ENCODE measurements at places on chromosomes 6 and 20. TPM values are rescaled to one million over a fixed set of nuclear protein-coding genes. Genes with fewer than 3 reads are reported as not detected.

The KIAA1755 gene
- 2.8 TPM for total RNA-seq

- peaks cover 39% of the 10 kb centered on the region for H3K36me3 ChIP-seq
- H3K4me3 ChIP-seq: no peak overlapping the region
- H3K27ac ChIP-seq: no peak overlapping the region
- peaks cover 5% of the 10 kb centered on the region for H3K4me1 ChIP-seq
These were observed 9.1 kb downstream of the MICA start for GRCh38 chr6:31412506-31412905.

GRCh38 chr6:45812922-45813321, 202.7 kb downstream of the CLIC5 start:
- no peak overlapping the region for H3K4me3 ChIP-seq
- H3K27ac ChIP-seq: no peak overlapping the region
- peaks cover 3% of the 10 kb centered on the region for H3K27me3 ChIP-seq

DNA sequence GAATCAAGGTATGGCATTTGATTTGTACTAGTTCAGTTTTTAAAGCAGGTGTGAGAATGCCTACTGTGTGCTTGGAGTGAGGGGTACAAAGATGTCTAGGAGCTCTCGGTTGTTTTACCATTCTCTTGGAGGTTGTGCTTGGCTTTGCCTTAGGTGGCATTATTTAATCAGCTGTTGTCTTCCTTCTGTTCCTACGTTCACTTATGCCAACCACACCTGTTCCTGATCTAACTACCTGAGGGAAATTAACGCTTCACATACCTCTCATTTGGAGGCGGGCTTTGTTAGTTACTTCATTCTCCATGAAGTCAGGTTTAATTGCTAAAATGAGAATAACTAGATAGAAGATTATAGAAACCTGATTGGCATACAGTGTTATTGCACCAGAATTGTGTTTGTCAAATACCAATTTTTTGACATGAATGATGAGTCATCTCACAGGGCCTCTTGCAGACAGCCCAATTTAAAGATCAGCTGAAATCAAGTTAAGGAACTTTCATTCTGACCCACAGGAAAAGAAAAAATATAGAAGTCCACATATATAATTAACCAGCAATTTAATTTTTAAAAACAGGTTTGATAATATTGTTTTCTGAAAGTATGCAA, 24.8 kb upstream of the PBOV1 start:
- H3K4me1 ChIP-seq: no peaks in the 10 kb centered on the region
- no peak overlapping the region for H3K4me3 ChIP-seq
- no peak for DNase-seq

DNA sequence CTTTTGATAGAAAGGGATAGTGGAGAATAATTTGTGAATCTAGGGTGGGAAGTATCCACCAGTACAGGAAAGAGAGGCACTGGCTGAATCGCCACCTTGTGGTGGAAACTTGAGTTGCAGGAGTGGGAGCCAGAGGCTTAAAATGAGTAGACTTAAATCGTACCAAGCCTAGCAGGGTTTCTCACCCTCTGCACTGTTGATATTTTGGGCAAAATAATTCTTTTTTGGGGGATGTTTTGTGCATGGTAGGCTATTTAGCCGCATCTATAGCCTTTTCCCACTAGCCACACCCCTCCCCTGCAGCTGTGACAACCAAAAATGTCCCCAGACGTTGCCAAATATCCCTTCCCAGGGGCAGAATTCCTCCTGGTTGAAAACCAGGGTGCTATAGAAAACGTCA, 119.1 kb downstream of the DHX35 start:
- no peak overlapping the region for H3K4me3 ChIP-seq
- H3K27me3 ChIP-seq: peaks cover 3% of the 10 kb centered on the region
- H3K4me1 ChIP-seq: no peaks in the 10 kb centered on the region

DNA sequence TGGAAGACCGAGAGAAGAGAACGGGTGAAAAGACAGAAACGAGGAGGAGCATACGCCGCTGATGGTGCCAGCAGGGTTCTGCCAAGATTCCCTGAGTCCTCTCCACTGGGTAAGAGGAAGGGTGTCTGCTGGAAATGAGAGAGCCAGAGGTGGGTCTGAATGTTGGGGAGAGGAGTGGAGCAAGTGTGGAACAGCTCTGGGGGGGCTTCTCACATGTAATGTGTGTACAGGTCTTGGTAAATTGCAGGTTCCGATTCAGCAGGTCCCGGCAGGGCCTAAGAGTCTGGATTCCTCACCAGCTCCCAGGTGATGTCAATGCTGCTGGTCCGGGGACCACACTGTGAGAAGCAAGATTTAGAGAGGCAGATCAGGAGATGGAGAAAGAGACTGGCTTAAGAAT, 1.5 kb upstream of the EBF4 start:
- no peaks in the 10 kb centered on the region for H3K36me3 ChIP-seq
- H3K4me1 ChIP-seq: no peaks in the 10 kb centered on the region

- no peaks in the 10 kb centered on the region for H3K4me1 ChIP-seq
- no peaks in the 10 kb centered on the region for H3K27me3 ChIP-seq
- no peak for DNase-seq
- H3K27ac ChIP-seq: no peak overlapping the region
- H3K36me3 ChIP-seq: no peaks in the 10 kb centered on the region
- H3K4me3 ChIP-seq: no peak overlapping the region
These were observed 101.4 kb downstream of the BMP2 start for GRCh38 chr20:6868861-6869260.

DNA sequence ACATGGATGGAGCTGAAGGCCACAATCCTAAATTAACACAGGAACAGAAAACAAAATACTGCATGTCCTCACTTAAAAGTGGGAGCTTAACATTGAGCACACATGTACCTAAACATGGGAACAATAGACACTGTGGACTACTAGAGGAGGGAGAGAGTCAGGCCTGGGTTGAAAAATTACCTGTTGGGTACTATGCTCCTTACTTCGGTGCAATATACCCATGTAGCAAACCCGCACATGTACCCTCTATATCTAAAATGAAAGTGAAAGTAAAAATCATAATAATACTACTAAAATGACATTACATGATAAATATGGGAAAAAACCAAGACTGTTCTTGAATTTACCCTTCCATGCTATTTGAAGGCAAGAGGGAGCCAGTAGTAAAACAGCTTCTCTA, 1273.8 kb upstream of the ADGRB3 start:
- H3K27me3 ChIP-seq: no peaks in the 10 kb centered on the region
- no peak overlapping the region for H3K27ac ChIP-seq
- no peak for DNase-seq
- H3K4me3 ChIP-seq: no peak overlapping the region
- no peaks in the 10 kb centered on the region for H3K36me3 ChIP-seq
- H3K4me1 ChIP-seq: no peaks in the 10 kb centered on the region

DNA sequence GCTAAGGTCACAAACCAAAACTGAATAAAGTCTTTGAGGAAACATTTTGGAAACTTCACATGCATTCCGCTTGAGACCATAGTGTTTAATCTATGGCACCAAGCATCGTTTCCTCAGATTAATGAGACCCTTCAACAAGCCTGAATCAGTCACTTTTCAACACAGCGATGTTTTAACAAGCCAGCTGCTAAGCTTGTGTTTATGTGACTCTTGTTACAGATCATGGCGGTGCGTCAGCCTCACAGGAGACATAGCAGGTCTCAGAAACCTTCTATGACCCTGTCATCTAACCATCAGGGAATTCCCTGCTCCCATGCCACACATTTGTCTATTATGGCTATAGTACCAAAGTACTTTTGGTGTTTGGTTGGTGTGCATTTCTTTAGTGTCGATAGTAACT, 57.2 kb downstream of the MTFR2 start:
- H3K4me3 ChIP-seq: no peak overlapping the region
- DNase-seq: peak; percentile 50
- no peak overlapping the region for H3K27ac ChIP-seq
- no peaks in the 10 kb centered on the region for H3K4me1 ChIP-seq
- no peaks in the 10 kb centered on the region for H3K27me3 ChIP-seq

Data from fibroblast of lung (primary cell).